A549 treated with Mapracorat at 1 μM for 4 hours (cell line): ENCODE measurements at places on chromosomes 1 and 21. TPM values are rescaled to one million over a fixed set of nuclear protein-coding genes. Genes with fewer than 3 reads are reported as not detected.

Gene A3GALT2
- not detected in 5 replicates for total RNA-seq

Gene OLFML2B
- total RNA-seq, result 0.45 to 0.87 TPM (median 0.61 TPM) in 5 replicates

Gene BMP8B
- 4.0 to 5.5 TPM (median 4.7 TPM) in 5 replicates for total RNA-seq

Gene LCE1E
- total RNA-seq, result 0.18 TPM in 1 of 5 replicates, not detected in the others

Gene FCGR3A
- not detected in 5 replicates for total RNA-seq

Gene OR2L5
- not detected in 5 replicates for total RNA-seq

Gene NECTIN4
- 1.5 to 2.2 TPM (median 1.9 TPM) in 5 replicates for total RNA-seq

Gene SNX7
- 22.9 to 40.8 TPM (median 23.9 TPM) in 5 replicates for total RNA-seq

Gene RIPPLY3
- total RNA-seq, result 0.30 to 0.78 TPM (median 0.47 TPM) in 5 replicates

Gene ANKRD34A
- 0.21 to 0.42 TPM (median 0.27 TPM) in 5 replicates for total RNA-seq

Gene ERVH48-1
- total RNA-seq, result not detected in 5 replicates

Gene RPTN
- total RNA-seq, result not detected in 5 replicates

Gene RNF115
- 12.3 to 13.3 TPM (median 13.1 TPM) in 5 replicates for total RNA-seq

Gene CCDC18
- total RNA-seq, result 5.0 to 6.6 TPM (median 6.3 TPM) in 5 replicates

Gene C21orf58
- total RNA-seq, result 2.6 to 5.7 TPM (median 4.7 TPM) in 5 replicates

Gene SLC44A3
- total RNA-seq, result 1.2 to 2.4 TPM (median 1.6 TPM) in 5 replicates

Gene BSND
- total RNA-seq, result not detected in 5 replicates

Gene TNFRSF4
- 0.11 to 0.19 TPM (median 0.14 TPM) in 3 of 5 replicates, not detected in the others for total RNA-seq

Gene IL10RB
- 16.6 to 18.6 TPM (median 18.0 TPM) in 5 replicates for total RNA-seq

Gene MYCL
- total RNA-seq, result 1.1 to 1.4 TPM (median 1.3 TPM) in 5 replicates

Gene PODN
- not detected in 5 replicates for total RNA-seq

Gene C8B
- total RNA-seq, result not detected in 5 replicates

Gene MNDA
- not detected in 5 replicates for total RNA-seq

Gene RHOU
- 7.3 to 10.1 TPM (median 9.5 TPM) in 5 replicates for total RNA-seq

Gene ZNF697
- 1.2 to 1.7 TPM (median 1.5 TPM) in 5 replicates for total RNA-seq

Gene PTCH2
- total RNA-seq, result 0.11 to 0.31 TPM (median 0.14 TPM) in 5 replicates

Gene DESI2
- total RNA-seq, result 26.6 to 32.1 TPM (median 30.1 TPM) in 5 replicates

Gene KRTAP12-2
- total RNA-seq, result not detected in 5 replicates

Gene C1orf87
- total RNA-seq, result not detected in 5 replicates

Gene UBE2U
- not detected in 5 replicates for total RNA-seq

Gene DMBX1
- total RNA-seq, result 0.63 to 1.2 TPM (median 0.94 TPM) in 5 replicates

Gene KANK4
- 0.26 to 0.58 TPM (median 0.52 TPM) in 5 replicates for total RNA-seq

Gene TMEM200B
- 0.06 to 0.14 TPM (median 0.12 TPM) in 3 of 5 replicates, not detected in the others for total RNA-seq
